Spinal cord (tissue), 10 donors: ENCODE measurements at places on chromosomes 6 and 20.
A peak's percentile ranks its signal among the peaks of the same experiment; 100 is the strongest.

- no peak for DNase-seq
Observed at GRCh38 chr20:61798632-61799031, 267.0 kb downstream of the TAF4 start.

DNA sequence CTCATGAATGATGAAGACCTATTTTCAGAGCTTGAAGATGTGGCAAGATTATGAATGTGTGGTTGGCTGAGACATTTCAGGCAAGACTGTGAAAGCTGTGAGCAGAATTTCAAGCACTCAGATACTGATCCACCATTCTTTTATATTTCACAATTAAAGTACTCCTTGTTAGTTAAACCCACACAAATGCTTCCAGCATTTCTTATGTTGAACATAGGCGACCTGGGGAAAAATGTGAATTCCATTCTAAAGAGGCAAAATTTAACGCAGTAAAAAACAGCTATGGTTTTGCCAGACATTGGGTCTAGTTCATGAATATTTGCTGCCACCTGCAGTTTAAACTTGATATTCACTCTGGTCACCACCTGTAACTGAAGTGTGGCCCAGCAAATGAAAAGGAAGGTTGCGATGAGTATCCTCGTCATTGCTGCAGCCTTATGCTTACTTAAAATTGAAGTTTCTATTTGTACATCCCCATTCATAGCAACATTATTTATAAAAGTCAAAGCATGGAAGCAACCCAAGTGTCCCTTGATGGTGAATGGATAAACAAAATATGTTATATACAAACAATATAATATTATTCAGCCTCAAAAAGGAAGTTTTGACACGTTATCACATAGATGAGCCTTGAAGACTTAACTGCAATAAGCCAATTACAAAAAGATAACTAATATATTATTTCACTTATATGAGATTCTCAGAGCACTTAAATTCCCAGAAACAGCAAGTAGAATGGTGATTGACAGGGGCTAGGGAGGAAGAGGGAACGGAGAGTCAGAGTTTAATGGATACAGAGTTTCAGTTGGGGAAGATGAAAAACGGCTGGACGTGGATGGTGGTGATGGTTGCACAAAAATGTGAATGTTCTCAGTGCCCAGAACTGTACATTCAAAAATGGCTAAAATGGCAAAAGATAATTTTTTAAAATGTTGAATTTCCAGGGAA is 32.4 kb upstream of the FAM184A start:
- peak; percentile 58 for DNase-seq

GRCh38 chr20:62428396-62429295 is 1.3 kb upstream of the RBBP8NL start:
- no peak for DNase-seq

DNA sequence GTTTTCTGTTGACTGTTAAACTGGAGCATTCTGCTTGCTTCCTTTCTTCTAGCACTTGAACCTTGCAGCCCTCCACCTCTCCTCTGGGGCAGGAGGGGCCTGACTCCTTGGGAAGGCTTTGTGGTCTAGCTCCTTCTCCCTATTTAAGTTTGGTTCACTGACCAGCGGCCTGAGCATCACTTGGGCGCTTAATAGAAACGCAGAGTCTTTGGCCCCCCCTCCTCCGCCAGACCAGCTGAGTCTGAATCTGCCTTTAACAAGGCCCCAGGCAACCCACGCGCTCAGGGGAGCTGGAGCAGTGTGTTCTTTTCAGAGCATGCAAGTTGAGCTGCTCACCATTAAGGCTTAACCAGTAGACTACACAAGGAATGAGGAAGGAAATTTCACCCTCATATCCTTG is 225.7 kb downstream of the NRN1 start:
- no peak for DNase-seq

GRCh38 chr20:63552481-63553249 is 1.3 kb upstream of the FNDC11 start:
- DNase-seq = no peak

DNA sequence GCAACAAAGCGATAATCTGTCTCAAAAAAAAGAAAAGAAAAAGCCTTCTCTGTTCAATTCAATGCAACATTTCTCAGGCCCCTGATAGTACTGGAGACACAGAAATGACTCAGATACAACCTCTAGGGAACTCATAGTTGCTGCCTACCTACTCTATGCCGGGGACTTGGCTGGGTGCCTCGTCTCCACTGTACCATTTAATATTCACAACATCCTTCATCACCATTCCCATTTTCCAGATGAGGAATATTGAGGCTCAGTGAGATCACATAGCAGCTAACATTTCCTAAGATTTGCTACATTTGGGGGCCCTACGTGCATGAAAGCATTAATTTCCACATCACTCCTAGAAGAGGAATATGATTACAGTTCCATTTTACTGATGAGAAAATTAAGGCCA is 7.5 kb downstream of the NOL4L start:
- DNase-seq = no peak

GRCh38 chr6:20483887-20484497 is 50.3 kb upstream of the CDKAL1 start:
- no peak for DNase-seq

GRCh38 chr6:88562353-88563276 is 396.5 kb upstream of the CNR1 start:
- no peak for DNase-seq

DNA sequence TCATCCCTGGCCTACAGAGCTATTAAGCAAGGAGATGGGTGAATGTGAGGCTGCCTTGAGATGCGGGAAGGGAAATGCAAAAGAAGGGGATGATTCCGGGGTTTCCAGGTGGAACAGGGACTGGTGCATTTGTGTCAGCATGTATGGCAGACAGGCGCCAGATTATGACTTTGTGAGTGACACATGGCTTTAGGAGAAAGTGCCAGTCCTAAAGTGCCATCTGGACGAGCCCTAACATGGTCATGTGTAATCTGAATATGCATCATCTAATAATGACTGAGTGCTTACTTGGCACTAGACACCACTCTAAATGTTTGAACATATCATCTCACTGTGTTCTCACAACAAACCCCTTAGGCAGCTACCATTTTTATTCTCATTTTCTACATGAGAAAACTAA is 195.0 kb upstream of the TSHZ2 start:
- no peak for DNase-seq

- no peak for DNase-seq
Observed at GRCh38 chr6:136788069-136788902, 4.0 kb downstream of the MAP3K5 start.

- DNase-seq = peak; percentile 38
Observed at GRCh38 chr20:32902456-32903420, 44.0 kb downstream of the EFCAB8 start.

GRCh38 chr6:158797331-158798310 is 21.5 kb downstream of the EZR start:
- peak; percentile 37 for DNase-seq

DNA sequence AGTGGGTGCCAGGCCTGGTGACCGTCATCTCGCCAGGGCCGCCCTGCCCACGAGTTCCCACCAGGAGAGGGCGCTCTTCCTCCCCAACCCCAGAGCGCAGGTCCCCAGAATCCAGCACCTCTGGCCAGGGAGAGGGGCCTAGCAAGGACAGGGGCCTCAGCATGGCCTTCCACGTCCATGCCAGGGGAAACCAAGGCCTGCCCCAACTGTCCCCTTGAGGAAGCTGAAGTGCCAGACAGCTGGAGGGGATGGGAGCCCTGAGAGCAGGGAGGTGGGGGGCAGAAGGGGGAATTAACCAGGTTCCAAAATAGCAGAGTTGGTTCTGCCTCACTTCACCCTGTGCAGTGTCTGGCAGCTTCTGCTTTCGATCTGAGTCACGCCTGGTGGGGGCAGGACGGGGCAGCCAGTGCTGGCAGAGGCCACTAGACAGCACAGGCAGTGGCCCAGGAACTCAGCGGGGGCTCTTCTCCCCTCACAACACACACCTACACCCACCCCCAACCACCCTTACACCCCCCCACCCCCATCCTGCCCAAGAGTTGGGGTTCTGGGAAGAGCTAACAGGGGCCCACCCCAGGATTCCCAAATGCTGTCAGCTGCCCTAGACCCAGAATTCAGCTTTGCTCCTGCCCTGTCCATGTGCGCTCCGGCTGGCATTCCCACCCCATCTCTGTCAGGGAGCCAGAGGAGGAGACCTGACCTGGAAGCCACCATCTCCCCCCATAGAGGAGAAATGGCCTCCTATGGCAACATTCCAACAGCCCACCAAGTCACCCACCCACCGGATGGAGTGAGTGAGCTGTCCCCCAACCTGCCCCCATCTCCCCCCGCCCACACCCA is 29.2 kb downstream of the TFEB start:
- peak; percentile 50 for DNase-seq

DNA sequence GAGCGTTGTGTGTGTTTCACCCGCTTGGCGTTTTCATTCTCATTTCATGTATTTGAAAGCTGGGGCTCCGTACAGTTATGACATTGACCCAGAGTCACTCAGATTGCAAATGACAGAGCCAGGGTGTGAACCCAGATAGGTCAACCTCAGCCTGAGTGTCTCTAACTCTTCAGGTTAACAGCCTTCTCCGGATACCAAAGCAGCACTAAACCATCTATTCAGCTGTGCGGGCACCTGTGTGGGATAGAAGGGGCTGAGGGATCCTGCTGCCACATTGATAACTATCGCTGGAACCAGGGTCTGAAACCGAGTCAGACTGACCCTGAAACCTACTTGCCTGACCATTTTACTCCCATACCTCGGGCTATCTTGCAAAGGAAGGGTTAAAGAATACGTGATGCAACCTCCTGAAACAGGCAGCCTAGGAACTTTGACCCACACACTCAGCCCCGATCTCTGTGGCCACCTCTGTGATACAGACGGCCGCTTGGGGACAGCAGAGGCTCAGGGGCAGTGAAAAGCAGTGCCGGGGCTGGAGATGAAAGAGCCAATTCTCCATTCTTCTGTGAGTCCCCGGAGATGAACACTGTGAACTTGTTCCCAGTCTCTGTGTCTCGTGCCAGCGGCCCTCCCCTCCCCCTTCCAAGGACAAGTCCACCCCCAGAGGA is 233.5 kb upstream of the QKI start:
- DNase-seq = no peak

- DNase-seq = no peak
Observed at GRCh38 chr6:21325201-21325856, 268.2 kb upstream of the SOX4 start.

GRCh38 chr6:149317644-149318571 is at the start of gene TAB2:
Gene TAB2, plus strand, starts transcription at chr6:149317712. Its CDS starts 52,286 bp downstream, at chr6:149369998.
- DNase-seq = no peak

DNA sequence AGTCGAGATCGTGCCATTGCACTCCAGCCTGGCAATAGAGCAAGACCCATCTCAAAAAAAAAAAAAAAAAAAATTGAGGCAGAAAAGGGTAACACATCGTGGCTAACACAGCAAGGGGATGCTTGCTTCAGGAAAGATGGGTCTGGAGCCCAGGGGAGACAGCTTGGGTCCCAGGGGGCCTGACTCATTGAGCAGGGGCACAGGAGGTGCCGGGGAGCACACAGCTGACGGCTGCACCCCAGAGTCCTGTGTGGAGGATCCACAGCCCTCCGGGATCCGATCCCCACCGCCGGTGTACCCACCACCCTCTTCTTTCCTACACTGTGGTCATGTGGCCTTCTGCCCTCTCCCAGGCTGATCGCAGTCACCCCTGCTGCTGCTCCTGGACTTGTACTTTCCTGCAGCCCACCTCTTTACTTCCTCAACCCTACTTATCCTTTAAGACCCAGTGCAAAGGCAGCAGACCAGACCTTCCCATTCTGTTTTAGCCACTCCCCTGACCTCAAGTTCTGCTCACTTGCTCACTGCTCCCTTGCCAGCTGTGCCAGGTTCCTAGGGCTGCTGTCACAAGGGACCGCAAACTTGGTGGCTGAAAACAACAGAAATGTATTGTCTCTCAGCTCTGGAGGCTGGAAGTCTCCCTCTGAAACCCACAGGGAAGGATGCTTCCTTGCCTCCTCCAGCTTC is 17.6 kb upstream of the EZR start:
- no peak for DNase-seq

DNA sequence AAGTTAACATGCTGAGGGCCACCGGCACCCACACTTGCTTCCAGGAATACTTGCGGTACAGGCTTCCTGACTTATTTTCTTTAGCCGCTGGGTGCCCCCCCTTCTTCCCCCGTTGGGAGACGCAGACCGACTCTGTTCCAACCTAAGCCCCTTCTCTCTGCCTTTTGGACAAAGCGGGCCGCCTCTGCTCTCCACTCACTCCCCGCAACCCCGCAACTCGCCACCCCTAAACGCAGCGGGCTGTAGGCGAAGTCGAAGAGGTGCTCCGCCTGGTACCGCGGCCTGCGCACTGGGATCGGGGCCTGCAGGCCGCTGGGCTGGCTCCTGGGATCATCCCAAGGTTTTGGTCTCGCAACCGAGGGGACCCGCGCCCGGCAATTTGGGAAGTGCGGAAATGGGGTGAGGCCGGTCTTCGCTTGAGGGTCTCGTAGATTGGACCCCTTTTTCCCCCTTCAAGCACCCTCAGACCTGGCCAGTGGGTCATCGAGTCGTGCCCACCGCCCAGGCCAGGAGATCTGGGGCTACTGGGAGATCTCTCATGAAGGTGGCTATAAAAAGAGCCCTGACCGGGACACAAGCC is 4.7 kb upstream of the FOXF2 start:
- no peak for DNase-seq

DNA sequence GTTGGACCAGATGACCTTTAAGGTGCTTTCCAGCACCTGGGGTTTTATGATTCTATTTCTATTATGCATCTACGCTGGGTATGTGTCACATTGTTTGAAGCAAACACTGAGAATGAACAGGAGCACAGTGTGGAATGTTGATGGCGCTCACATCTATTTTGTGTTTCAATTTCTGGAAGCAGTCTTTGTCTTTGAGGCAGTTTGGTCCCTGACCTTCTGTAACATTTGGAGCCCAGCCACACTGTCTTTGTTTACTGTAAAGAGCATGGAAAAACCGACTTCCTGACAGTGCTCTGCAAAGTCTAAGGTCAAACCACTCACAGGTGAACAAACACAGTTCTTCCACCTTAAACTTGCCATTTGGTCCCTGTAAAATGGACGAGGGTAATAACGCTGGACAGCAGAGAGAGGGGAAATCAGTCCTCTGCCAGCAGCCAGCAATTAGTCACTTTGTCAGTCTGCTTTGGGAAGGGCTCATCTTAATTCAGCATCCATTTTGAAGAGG is 155.5 kb downstream of the PRL start:
- DNase-seq = no peak

- no peak for DNase-seq
Observed at GRCh38 chr6:134172706-134173365, 120.4 kb upstream of the SLC2A12 start.

- DNase-seq = no peak
Observed at GRCh38 chr6:160975162-160975561, 16.4 kb upstream of the MAP3K4 start.

DNA sequence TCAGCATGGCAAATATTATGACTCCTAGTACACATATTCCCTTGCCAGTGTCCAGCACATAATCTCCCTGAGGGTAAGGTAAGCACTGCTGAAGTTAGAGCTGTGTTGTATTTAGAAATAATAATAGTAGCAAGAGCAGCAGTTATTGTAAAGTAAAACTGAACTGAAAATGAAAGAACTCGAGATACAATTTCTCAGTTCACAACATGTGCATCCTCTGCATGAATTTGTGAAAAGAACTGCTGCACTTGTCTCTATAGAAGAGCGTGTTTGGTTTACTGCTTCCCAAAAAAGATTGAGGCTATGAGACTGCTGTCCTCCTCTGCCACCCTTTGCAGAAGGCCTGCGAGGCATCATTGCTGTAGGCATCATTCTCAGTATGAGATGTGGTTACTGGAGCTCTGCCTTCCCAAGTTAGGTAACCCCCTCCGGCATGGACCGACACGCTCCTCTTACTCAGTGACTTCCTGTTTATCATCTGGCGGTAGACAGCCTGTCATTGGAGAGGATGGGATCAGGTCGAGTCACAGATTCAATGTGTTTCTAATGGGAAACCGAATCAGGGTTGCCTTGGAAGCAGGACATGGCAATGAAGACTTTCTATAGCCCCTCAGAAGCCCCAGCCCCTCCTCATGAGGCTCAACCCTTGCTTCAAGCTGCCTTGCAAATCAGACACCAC is 48.1 kb downstream of the SLC24A3 start:
- DNase-seq = no peak
